ENCODE measurements at places on chromosomes 4 and X.
A peak's percentile ranks its signal among the peaks of the same experiment; 100 is the strongest.

- DNase-seq, result no peak
Measured at GRCh38 chrX:1264556-1264955, 4.1 kb upstream of the CSF2RA start.

DNA sequence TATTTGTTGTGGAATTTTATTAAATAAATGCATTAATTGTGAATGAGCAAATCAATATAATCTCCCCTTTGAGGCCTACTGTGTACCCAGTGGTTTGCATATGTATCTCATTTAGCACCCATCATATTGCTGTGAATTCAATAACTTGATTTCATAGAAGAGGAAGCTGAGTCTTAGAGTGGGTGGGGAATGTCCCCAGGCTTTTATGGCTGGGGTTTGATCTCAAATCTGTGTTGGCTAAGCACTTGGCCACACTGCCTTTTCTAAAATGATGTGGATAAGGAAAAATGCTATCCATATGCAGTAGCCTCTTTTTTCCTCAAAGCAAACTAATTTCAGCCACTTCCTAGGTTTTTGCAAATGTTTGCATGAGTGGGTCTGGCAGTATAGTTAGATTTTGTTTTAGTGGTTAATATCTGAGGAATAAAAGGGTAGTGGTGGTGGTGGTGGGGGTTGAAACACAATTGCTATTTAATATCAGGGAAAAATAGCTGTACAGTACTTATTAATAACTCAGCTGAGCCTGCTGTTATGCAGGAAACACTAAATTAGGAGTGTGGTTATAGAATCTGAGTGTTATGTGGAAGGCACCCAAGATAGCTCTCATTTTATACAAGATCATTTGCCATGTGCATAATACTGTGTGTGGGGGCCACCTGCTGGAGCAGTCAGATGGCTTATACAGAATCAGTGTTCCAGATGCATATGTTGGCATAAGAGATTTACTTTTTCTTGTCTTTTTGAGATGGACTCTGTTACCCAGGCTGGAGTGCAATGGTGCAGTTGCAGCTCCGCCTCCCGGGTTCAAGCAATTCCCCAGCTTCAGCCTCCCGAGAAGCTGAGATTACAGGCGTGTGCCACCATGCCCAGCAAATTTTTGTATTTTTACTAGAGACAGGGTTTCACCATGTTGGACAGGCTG, 108.0 kb downstream of the TMEM131L start:
- peak; percentile 61 for DNase-seq

GRCh38 chr4:153249199-153250041, 45.2 kb downstream of the TRIM2 start:
- DNase-seq, result no peak

DNA sequence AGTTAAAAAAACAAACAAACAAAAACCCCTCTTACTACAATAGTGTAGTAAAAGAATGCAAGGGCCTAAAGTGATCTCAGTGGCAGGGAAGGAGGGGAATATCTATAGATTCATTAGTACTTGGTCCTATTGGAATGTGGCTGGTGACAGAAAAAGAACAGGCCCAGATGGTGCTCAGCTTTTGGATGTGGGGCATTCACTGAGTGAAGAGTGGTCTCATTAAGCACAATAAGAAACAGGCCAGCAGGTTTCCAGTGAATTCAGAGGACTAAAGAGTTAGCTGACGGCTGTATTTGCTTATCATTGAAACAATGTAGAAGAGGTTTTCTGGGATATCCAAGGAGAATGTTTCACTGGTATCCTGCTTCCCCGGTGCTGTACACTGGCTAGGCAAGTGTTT, 243.8 kb upstream of the HHIP start:
- no peak for DNase-seq

- DNase-seq, result no peak
Measured at GRCh38 chrX:81378560-81378959, 176.7 kb downstream of the SH3BGRL start.

- DNase-seq, result no peak
Measured at GRCh38 chr4:99965674-99966350, 15.7 kb upstream of the H2AZ1 start.

DNA sequence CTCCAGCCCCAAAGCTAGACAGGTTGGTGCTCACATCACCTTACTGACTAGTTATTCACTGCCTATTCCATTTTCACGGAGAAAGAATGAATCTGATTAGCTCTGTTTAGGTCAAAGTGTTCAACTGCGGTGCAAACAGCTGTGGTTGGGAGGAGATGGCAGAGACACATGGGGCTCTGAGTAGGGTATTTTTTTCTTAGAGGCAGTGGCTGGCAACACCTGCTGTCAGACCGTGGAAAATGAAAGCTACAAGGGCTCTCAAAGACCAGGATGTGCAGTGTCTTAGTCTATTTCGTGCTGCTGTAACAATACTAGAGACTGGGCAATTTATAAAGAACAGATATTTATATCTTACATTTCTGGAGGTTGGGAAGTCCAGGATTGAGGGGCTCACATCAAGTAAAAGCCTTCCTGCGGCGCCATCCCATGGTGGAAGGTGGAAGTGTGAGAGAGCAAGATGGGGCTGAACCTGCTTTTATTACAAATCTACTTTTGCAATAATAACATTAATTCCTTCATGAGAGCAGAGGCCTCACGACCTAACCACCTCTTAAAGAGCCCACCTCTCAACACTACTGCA, 10.6 kb downstream of the NYX start:
- DNase-seq, result no peak

DNA sequence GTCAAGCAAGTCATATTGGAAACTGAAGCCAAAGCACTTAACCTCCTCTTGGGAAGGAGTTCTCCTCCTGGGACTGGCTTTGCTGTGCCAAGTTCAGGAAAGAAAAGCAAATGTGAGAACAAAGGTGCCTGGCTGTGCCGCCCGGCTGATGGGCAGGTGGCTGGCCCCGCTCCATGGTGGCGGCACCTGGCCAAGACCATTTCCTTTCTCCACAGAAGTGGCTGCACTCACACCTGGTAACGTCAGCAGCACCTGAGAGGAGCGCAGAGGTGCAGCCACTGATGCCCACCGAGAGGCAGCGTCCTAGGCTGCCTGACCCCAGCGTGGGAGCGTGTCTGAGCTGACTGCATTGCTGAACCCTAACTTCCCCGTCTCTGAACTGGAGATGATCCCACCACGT, 54.3 kb downstream of the DCTD start:
- DNase-seq, result no peak

DNA sequence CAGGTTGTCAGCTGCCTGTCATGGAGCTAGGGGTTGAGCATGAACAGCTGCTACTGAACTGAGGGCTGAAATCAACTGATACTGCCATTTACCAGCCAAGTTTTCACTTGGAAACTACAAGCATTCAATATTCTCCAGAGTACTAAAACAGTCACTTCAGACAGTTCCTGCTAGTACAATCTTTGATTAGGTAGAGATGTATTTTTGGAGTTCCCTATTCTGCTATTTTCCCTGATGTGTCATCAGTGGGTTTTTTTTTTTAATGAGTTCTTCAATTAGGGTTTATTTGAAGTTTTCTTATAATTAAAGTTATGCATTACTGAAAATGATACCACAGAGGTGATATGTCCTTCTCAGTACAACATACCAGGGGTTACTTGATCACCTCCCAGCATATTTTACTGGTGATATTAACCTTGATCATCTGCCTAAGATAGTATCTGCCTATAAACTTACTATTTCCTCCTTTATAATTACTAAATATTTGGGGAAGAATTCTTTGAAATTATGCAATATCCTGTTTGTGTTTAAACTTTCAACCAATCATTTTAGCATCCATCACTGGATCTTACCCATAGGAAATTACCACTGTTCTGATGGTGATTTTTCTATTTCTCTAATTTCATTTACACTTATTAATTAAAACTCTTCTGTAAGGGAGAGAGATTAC, 13.6 kb downstream of the PDCL2 start:
- DNase-seq, result no peak

DNA sequence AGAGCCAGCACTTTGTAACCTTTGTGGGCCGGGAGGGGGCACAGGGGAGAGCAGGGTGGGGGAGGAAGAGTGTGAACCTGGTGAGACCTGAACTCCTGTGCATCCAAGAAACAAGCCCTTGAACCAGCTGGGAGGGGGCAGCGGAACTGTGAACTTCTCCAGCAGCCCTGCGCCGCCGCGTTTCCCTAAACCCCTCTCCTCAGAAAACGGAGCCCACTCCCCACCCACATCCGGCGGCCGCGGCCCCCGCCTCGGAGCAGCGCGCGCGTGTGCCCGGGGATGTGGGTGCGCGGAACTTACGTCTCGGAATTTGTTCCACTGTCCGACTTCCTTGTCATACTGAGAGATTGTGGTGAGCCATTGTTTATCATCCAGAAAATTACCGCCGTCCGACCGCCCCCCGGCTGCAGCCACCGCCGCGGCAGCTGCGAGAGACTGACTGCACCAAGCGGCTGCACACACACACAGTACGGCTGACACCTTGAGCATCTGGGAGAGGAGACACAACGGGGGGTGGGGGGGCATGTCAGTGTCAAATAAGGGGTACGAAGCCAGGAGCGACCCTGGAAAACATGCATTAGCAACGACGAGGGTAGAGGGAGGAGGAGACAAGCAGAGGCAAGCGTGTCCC, 494 bp downstream of the SPOCK3 start:
- DNase-seq, result no peak

DNA sequence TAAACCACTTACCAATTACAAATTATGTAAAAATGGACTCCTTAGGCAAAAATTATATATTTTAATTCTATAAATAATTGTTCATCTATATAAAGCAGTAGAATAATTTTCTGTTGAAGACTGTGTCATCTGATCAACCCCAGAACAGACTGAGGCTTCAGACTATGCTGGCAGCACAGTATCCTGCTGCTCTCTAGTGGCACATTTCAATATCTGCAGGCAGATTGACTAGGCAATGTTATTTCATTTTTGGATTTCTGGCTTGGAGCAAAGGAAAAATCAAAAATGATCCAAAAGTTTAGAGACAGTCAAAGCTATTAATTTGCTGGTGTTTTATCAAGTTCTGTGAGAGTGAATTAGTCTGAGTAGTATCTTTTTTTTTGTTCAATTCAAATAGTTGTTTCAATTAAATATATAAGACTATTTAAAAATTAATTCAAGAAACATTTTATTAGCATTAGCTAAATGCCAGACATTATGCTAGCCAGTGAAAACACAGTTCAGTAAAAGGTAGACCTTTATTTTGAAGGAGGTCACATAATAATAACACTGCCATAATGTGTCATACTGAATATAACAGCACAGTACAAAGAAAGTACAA, 21.3 kb upstream of the SULT1E1 start:
- peak; percentile 21 for DNase-seq

GRCh38 chr4:152935631-152936445, at the start of gene FHDC1:
Gene FHDC1 (plus strand): TSS chr4:152936323. CDS start chr4:152943058, 6,735 bp downstream.
- DNase-seq, result no peak
